Activated naive CD8-positive, alpha-beta T cell treated with anti-CD3 and anti-CD28 coated beads, Interleukin-2, amount 10 ng/mL, durations not matched to agents 7 days and 5 days (primary cell): ENCODE measurements at places on chromosomes 4 and X. TPM values are rescaled to one million over a fixed set of nuclear protein-coding genes. Genes with fewer than 3 reads are reported as not detected.

DNA sequence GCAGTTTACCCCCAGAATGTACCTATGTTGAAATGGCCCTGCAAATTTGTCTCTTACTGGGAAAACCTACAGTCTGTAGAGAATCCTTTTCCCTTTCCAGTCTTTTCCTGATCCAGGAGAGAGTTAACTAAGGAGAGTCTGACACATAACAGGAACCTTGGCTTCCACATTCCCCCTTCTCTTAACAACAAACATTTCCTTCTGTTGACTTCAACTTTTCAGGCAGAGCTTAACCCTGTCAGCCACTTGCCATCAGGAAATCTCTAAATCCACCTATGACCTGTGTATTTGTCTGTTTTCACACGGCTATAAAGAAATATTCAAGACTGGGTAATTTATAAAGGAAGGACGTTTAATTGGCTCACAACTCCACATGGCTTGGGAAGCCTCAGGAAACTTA is 45.6 kb upstream of the GPR78 start:
- no peak for DNase-seq

SPATA18 gene
- total RNA-seq, result 0.09 TPM

- DNase-seq, result no peak
These were observed 52.4 kb upstream of the TSPAN5 start for GRCh38 chr4:98710831-98711230.

DNA sequence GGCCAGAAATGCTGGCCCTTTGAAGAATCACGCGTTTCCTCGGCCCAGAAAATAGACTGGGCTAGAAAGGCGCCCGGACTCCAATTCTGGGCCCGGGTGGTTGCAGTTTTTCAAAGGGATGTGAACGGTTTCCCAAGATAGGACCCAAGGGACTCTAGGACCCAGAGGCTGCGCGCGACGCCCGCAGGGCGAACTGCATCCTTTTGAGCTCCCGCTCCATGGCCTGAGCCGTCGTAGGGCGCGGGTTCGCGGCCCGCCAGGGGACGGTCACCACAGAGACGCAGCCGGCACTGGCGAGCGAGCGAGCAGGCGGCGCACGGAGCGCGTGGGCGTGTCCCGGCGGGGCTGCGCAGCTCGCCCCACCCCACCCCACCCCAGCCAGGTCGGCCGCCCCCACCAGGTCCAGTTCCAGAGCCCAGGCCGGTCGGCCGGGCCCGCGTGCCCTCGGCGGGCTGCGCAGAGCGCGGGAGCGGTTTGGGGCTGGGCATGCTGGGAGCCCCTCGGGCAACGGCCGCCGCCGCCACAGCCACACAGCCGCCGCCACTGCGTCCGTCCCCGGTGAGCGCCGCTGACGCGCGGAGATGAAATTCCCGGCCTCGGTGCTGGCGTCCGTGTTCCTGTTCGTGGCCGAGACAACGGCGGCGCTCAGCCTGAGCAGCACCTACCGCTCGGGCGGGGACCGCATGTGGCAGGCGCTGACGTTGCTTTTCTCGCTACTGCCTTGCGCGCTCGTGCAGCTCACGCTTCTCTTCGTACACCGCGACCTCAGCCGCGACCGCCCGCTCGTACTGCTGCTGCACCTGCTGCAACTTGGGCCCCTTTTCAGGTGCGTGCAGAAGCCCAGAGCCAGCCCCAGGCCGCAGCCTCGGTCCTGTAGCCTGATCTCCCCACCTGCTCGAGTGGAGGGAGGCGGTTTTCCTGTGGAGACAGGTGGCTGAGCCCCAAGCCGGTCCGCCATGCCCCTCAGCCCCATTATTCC is at the start of gene XK:
XK (plus strand) TSS at position 411 of the 979 bp plus-strand sequence; CDS start at position 582, 171 bp downstream.
- DNase-seq, result peak; percentile 53

GRCh38 chr4:184165291-184165690 is 52.4 kb downstream of the ENPP6 start:
- DNase-seq, result no peak

ASMT gene
- not detected for total RNA-seq
